ENCODE measurements at places on chromosomes 3 and 15.

- no peak for DNase-seq
These were observed 472.9 kb upstream of the CBLB start for GRCh38 chr3:106341586-106342162.

DNA sequence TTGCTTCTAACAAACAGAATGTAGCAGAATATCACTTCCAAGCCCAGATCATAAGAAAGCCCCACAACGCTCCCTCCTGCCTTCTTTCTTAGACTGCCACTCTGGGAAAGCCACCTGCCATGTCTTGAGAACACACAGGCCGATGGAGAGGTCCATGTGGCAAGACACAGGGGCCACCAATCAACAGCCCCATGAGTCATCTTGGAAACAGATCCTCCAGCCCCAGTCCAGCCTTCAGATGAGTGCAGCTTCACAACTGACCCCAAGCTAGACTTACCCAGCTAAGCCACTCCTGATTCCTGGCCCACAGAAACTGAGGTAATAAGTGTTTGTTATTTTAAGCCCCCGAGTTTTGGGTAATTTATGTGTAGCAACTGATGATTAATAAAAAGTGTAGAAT, 39.7 kb downstream of the PTH1R start:
- DNase-seq: no peak

DNA sequence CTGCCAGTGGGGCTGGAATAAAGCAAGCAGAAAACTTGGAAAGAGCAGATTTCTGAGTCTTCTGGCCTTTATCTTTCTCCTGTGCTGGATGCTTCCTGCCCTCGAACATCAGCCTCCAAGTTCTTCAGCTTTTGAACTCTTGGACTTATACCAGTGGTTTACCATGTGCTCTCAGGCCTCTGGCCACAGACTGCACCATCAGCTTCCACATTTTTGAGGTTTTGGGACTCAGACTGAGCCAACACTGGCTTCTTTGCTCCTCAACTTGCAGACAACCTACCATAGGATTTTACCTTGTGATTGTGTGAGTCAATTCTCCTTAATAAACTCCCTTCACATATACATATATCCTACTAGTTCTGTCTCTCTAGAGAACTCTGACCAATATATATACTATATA, 706.6 kb downstream of the NR2F2 start:
- no peak for DNase-seq

- DNase-seq: no peak
These were observed 14.4 kb downstream of the CCDC32 start for GRCh38 chr15:40550341-40551037.

DNA sequence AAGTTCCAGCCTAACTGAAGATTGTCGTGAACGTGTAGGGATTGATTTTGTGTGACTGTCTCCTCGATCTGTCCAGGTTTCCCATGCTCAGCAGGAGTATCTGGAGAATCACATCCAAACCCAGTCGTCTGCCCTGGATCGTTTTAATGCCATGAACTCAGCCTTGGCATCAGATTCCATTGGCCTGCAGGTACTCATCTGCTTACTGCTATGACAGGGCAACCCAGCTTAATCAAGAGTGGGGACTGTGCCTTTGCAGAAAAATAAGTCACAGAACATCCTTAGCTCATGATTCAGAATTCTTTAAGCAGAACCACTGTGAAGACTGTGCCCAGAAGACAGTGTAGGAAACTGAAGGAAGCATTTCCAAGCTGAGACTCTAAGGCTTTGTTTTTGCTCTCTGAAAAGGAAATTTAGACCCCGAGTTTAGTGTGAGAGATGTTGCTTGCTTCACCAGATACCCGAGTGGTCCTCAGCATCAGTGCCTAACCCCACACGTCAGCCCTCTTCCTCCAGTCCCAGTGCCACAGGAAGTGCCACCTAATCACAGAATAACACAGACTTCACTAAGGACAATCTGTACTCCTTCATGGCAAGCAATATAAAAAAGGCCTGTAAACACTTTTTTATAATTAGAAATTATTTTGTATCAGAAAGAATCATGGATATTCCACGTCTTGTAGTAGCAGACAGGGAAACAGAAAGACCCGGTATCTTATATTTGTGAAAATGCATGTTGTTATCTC, 34.2 kb downstream of the MYZAP start:
- no peak for DNase-seq

GRCh38 chr3:51876186-51876585, 785 bp upstream of the IQCF5 start:
- no peak for DNase-seq

DNA sequence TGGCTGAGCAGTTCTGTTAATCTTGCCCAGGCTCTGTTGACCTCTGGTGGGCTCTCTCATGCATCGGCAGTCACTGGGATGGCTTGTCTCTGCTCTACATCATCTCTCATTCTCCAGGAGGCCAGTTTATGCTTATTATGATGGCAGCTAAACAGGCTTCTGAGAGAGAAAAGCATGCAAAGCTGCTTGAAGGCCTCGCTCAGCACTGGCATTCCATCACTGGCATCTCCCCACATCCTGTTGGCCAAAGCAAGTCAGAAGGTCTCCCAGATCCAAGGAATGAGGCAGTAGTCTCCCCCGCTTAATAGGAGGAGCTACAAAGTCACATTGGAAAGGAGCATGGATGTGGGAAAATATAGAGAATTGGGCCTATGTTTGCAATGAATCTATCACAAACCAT, 212.6 kb downstream of the ZNF621 start:
- no peak for DNase-seq

DNA sequence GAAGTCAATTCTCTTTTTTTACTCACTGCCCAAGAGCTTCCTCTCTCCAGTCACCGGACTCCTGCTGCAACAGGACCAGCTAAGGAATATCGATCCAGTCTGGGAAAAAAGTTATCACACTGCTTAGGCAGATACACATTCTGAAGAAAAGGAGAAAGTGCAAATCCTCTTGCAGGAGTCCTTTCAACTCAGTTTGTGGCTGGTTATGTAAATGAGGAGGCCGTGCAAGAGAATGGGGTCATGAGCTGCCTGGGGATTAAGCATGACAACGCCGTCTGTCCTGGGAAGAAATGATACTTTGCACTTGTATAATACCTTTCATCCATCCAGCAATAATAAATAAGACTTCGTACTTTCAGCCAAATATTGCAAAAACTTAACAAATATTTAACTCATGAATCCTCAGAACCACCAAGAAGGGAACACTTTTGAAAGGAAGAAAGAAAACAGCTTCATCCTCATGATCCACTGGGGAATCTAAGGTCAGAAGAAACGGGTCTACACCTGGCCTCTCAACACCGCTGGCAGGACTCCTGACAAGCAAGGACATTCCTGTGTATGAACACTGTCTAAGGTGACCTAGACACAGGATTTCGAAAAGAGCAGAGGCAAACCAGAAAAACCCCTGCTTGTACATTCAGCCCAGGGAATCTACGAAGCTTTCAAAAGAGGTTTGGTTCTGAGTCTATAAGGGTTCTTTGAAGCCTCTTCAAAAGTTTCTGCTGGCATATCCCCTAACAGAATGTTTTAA, 13.1 kb upstream of the WWTR1 start:
- DNase-seq: no peak

- no peak for DNase-seq
These were observed 5.6 kb downstream of the TSEN2 start for GRCh38 chr3:12489832-12490231.

GRCh38 chr15:77556622-77557021, 76.1 kb downstream of the LINGO1 start:
- DNase-seq: no peak

GRCh38 chr3:176951586-176952292, 245.5 kb downstream of the TBL1XR1 start:
- no peak for DNase-seq
